ENCODE measurements at places on chromosomes 5 and 9.

DNA sequence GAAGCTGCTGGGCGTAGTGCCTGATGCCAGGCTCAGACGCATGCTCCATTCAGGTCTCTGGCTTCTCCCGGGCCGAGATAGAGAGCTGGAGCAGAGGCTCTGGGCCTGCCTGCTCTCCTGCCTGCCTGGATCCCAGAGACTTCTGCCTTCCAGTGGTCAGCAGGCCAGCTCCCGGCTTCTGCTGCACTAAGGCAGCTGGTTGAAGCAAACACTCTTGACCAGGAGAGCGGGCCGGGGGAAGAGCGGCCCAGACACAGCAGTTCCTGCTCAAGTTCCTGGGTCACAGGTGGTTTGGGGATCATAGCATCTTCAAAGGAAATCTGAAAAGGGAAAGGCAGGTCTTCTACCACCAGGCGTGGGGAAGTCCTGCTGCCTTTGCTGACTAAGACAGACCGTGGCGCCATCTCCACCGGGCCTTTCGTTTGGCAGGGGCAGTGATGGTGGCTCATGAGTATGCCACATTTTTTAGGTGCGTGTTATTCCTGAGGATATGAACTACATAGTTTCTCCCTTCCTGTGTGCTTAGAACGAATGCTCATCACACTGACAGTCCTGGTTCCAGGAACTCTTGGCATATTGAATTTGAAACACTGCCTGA is 31.1 kb downstream of the AK8 start:
- no peak for DNase-seq

DNA sequence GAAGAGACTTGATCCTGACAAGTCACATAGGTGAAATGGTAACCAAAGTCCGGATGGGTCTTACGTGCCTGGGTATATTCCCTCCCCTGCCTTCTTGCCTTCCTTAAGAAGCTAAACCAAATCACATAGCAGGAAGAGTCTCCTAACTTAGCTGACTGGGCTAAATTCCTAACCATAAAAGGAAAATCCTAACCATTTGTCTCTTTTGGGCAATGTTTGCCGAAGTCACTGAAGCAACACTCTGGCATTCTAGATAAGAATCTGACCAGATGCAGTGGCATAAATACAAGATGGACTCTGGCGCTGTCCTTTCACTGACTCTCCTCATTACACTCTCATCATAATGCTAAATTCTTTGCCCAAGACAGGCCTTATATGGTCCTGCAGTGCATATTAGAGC is 625.5 kb upstream of the RORB start:
- no peak for DNase-seq

DNA sequence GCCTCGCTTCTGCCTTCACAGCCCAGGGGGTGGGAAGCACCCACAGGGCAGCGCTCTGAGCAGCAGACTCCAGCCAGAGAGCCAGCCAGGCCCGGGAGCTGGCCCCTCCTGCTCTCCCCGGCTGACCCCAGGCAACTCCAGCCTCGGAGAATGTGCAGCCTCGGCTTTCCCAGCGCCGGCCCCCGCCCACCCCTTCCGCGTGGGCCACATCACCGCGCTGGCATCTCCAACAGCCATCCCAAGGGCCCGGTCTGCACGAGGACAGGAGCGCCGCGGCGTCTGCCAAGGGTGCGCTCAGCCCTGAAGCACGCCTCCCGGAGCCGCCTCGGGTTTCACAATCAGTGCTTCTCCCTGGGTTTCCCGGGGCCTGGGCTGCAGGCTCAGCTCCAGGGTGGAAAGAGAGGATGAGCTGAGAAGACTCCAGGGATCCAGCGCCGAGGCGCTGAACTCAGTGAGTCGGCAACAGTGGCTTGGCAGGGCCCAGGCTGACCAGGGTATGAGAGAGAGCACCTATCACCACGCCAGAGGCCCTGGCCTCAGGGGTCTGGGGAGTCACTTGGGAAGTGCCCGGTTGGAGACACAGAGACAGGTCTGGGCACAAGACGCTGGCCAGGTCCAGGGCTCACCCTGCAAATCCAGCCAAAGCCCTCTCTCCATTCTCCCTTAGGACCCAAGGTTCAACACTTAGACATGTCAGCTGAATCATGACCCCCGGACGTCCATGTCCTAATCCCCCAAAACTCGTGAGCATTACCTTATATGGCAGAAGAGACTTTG is 79.6 kb downstream of the ADAMTS2 start:
- DNase-seq: no peak

DNA sequence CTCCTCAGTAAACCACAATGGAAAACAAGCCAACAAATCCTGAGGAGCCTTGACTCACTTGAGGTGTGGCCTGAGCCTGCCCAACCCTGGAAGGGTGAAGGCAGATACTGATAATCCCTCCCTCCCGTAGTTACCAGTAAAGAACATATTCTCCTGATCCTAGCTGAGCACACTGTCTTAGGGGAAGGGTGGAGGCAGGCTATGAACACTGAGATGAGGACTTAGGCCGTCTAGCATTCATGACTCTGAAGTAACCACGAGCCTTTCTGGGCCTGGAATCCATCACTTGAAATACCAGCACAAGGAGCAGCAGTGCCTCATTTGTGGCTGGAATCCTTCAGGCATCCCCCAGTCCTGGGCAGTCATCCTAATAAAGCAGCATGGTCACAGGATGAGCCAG is 124.5 kb upstream of the PRLR start:
- no peak for DNase-seq

DNA sequence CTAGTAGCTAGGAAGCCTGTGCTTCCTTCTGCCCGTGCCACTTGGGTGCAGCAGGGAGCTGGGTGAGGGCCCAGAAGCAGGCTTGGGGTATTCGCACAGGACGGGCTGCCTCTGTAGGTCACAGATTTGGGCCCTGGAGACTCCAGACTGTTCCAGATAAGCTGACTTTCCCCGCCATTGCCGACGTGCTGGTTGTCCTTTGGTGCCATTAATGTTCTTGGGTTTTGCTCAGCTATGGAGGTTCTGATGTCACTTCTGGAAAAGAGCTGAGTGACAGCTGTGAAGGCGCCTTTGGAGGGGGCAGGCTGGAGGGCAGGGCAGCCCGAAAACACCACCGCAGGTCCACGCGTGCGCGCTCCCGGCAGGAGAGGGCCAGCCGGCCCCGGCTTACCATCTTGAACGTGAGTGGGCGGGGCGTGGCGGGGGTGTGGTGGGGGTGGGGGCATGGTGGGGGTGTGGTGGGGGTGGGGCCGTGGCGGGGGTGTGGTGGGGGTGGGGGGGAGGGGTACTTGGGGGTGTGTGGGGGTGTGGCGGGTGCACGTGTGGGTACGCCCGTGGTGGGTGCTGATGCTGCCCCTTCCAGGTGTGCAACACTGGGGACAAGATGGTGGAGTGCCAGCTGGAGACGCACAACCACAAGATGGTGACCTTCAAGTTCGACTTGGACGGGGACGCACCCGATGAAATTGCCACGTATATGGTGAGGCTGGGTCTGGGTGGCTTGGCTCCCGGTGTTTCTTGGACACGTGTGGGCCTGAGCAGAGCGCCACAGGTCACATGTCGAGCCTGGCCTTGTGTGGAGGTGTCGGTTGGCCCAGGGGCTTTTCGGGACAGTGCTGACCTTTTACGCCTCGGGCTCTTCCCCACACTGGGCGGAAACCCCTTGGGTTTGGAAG is 79.6 kb downstream of the WNK2 start:
- no peak for DNase-seq

DNA sequence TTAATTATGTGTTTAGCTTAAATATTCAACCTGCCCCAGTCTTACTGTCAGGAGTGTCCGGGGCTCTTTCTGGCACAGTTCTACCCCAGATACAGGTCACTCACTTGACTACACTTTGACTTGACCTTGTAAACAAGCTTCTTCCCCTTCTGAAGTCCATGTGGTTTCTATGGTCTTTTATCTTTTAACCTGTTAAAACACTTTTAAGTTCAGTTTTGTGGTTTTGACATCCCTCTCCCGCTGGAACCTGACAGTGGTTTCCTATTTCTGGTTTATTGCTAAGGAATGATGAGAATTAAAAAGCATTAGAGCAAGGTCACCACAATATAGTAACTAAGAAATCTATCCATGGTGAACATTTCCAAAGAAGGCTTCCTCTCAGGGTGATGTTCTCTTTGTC is 300.1 kb downstream of the TMEM167A start:
- DNase-seq: no peak

- no peak for DNase-seq
These were observed 51.5 kb upstream of the IQGAP2 start for GRCh38 chr5:76351577-76351976.

Measured in bone marrow (tissue), 2 donors.